Stomach (tissue), 19 donors: ENCODE measurements at places on chromosomes 16 and 17. TPM values are rescaled to one million over a fixed set of nuclear protein-coding genes. Genes with fewer than 3 reads are reported as not detected.

SLC22A31 gene
- not detected for total RNA-seq

TCAP gene
- total RNA-seq, result not detected

IL17C gene
- total RNA-seq, result 0.87 TPM

SRRM2 gene
- 1,857 TPM for total RNA-seq

MAPK7 gene
- total RNA-seq, result 221 TPM

TCF25 gene
- 156 TPM for total RNA-seq

MEIOB gene
- total RNA-seq, result not detected

GRCh38 chr17:44333371-44333770, 8.7 kb upstream of the SLC25A39 start:
- no peak for DNase-seq

DNA sequence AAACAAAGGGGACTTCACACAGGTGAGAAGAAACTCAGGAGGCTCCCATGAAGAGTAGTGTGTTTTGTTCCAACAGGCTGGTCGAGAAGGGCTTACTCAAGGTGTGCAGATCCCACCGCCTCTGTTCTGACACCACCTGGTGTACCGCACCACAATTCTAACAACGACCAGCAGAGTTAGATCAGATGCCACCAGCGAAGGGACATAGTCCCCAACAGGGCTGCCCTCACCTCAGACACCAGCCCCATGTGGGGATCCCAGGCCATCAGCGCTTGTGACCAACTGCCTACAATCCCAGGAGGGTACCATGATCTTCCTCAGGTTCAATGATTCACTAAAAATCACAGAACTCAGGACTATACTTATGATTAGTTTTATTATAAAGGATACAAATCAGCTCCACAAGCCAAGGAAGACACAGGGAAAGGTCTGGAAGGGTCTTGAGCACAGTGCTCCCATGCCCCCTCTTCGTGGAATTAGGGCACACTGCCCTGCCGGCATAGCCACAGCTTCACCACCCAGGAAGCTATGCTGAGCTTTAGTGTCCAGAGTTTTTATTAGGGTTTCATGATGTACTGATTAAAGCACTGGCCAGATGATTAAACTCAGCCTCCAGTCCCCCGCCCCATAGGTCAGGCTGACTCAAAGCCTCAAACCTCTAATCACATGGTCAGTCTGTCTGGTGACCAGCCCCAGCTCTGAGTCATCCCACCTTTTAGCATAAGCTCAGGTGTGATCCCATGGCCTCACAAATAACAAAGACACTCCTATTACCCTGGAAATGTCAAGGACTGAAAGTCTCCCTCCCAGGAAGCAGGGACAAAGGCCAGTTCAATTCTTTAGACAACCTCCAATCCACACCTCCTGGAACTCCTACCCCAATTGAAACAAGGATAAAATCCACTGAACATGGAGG, 26.0 kb downstream of the TRIM25 start:
- DNase-seq, result peak; percentile 66

- peak; percentile 89 for DNase-seq
Observed at GRCh38 chr16:67884684-67885083, at the start of gene NRN1L. NRN1L (plus strand) TSS chr16:67884885; CDS start chr16:67884904, 19 bp downstream.

DNA sequence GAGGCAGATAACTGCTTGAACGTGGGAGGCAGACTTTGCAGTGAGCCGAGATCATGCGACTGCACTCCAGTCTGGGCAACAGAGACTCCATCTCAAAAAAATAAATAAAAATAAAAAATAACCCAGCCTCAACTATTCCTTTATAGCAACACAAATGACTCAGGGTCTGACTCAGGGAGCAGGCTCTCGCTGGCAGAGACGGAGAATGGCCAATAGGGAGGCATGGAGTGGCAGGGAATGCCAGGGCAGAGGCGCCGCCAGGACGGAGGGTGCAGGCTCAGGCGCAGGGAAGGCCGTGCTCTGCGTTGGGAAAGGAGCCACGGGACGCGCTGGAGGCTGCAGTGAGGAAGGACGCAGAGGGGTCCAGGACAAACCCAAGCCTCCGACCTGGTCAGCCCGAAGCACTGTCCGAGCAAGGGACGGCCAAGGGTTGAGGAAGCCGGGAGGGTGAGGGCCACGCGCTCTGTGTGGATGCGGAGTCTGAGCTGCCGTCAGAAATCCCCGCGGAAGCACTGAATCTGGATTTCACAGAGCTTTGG, 40.3 kb downstream of the PKD1 start:
- DNase-seq, result no peak

DNA sequence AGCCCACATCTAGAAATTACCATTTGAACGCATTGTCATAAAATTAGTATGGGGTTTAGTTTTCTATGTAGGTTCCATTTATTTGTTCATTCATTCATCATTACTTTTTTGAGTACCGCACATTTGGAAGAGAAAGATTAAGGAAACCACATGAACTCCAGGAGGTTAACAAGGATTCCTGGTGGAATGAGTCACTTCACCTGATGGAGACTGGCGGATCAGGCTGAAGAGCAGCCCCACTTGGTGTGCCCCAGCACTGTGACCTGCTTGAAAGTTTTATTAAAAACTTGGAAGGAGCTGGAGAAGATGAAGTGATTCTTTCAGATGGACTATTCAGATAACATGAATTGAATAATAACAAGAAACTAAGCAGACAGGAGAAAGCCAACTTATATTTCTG, 293.6 kb upstream of the CDH11 start:
- DNase-seq, result no peak

GRCh38 chr17:81335773-81336157, 40.7 kb upstream of the SLC38A10 start:
- DNase-seq, result no peak

DNA sequence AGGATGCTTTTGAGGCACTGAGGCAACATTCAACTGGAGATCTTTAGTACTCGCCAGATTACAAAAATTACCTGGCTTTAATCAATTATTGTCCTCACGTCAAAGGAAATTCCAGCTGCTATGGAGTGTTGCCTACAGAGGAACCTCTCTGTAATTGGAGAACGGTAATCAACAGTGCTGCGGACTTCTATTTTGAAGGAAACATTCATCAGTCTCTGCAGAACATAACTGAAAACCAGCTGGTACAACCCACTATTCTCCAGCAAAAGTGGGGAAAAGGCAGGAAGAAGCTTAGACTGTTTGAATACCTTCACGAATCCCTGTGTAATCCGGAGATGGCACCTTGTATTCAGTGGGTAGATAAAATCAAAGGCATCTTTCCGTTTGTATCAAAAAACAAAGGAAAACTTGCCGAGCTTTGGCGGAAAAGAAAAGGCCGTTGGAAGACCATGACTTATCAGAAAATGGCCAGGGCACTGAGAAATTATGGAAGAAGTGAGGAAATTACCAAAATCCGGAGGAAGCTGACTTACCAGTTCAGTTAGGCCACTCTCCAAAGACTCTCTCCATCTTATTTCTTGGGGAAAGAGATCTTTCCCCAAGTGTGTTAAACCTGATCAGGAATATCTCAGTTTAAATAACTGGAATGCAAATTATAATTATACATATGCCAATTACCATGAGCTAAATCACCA, 3.0 kb downstream of the SLC35G3 start:
- no peak for DNase-seq

DNA sequence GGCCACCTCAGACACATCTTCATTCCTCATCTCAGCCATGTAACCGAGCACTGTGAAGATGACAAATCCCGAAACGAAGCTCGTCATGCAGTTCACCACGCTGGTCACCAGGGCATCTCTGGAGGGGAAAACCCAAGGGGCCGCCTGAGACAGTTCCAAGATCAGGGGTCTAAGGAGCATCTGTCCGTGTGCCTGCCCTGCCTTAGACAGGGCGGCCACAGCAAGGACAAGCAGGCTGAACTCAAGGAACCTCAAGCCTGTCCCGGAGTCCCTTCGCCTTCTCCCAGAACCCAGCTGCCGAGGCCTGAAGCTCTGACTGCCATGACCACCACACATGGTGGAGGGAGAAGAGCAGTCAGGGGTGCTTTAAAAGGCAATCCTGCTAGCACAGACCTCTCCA, 22.7 kb downstream of the SLC6A4 start:
- no peak for DNase-seq

- DNase-seq, result peak; percentile 73
Observed at GRCh38 chr17:45221081-45222013, at the start of gene FMNL1. FMNL1 (plus strand) TSS chr17:45221885; CDS start chr17:45222125, 240 bp downstream.

DNA sequence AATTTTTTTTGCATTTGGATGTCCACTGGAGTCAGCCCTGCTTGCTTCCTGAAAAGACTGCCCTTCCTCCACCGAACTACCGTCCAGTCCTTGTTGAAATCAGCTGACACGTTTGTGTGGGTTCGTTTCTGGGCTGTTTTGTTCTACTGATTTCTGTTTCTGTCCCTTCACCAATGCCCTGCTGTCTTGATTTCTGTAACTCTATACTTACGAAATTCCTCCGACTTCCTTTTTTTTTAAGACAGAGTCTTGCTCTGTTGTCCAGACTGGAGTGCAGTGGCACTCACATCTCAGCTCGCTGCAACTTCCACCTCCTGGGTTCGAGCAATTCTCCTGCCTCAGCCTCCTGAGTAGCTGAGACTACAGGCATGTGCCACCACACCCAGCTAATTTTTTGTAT, 8.4 kb upstream of the GAA start:
- DNase-seq, result no peak

GRCh38 chr17:57512258-57512657, 232.8 kb downstream of the CCDC182 start:
- no peak for DNase-seq

- DNase-seq, result no peak
Observed at GRCh38 chr16:86071611-86072240, 172.8 kb downstream of the IRF8 start.

GRCh38 chr16:1474082-1474795, 589 bp downstream of the CLCN7 start:
- no peak for DNase-seq

DNA sequence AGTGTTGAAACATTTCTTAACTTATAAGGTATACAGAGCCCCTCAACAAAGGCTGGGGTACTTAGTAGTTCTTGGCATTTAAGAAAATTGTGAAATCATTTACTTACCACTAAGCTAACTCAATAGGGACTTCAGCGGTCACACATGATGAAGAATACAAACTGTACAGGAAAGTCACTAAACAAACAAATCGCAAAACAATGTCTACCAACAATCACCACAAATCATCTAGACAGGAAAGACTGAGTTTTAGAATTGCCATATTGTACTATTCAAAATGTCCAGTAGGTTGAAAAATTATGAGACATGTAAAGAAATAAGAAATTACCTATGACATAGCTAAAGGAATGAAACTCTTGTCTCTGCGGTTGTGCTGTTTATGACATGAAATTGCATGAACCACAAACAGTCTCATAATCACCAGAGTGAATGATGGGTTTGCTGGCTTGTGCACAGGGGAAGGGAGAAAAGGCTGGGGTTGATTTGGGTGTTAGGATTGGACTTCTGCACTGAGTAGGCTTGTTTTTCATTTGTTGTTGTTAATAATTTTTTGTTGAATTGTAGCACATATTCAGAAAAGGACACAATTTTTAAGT, 441.1 kb upstream of the MON1B start:
- DNase-seq, result no peak

- no peak for DNase-seq
Observed at GRCh38 chr17:81346908-81347349, 48.3 kb upstream of the BAHCC1 start.

DNA sequence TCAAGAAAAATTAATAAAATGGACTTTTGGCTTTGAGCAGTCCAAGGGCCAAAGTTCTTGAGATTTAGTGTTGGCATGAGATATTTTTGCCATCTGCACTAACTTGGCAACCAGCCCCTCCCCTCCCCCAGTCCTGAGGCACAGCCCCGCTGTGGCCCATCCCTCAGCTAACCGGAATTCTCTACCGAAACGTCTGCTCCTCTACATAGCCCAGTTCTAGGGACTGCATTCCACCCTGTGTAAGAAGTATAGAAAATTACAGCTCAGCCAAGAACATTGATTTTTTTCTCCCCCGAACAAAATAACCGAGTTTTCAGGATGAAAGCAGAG, 97.5 kb downstream of the AMFR start:
- no peak for DNase-seq

GRCh38 chr17:29133121-29133713, 47.0 kb downstream of the MYO18A start:
- DNase-seq, result no peak

GRCh38 chr16:77373726-77374125, 61.1 kb downstream of the ADAMTS18 start:
- DNase-seq, result no peak

DNA sequence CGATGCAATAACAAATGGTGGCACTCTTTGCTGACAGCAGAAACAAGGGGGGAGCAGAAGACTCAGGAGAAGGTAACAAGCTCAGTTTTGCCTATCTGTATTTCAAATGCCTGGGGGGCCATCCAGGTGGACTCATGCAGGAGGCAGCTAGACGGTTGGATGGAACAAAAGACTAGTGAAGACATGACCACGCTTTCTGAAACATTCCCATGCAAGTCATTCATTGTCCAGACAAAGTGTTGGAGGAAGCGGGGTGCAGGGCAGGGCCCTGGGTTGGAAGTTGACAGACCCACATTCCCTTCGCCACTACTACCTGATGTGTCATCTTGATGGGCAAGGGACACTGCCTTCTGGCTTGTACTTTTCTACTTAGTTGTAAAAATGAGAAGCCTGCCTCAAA, 29.8 kb upstream of the CRYBA1 start:
- DNase-seq, result no peak

GRCh38 chr17:73625006-73625405, 19.2 kb downstream of the SDK2 start:
- DNase-seq, result no peak

- DNase-seq, result no peak
Observed at GRCh38 chr16:86294535-86295196, 215.7 kb upstream of the FOXF1 start.

- peak; percentile 55 for DNase-seq
Observed at GRCh38 chr17:79832218-79833109, 6.8 kb downstream of the CBX4 start.

- DNase-seq, result no peak
Observed at GRCh38 chr16:89956505-89957215, 8.1 kb downstream of the DEF8 start.

- DNase-seq, result no peak
Observed at GRCh38 chr17:27553019-27553511, 77.9 kb upstream of the LGALS9 start.
